ENCODE measurements at places on chromosomes 13 and 19.

DNA sequence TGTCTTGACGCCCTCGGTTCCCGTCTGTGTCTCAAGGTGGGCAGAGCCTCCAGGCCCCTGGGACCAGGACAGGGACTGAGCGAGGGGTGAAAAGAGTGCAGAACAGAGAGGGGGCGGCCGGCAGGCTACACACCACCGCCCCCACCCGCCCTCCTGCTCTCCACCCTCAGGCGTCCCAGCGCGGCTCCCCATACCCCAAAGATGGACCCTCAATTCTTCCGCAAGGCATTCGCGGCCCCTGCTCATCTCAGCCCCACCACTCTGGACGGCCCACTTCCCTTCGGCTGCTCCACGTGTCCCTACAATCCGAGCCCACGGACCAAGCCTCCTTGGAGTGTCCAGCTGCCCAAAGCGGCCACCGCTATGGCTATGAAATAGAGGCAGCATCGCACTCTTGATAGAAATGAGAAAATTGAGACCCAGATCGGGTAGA lies 1.8 kb downstream of the KLF16 start:
- no peak for DNase-seq

GRCh38 chr19:29596885-29597525 lies 9.1 kb upstream of the POP4 start:
- no peak for DNase-seq

DNA sequence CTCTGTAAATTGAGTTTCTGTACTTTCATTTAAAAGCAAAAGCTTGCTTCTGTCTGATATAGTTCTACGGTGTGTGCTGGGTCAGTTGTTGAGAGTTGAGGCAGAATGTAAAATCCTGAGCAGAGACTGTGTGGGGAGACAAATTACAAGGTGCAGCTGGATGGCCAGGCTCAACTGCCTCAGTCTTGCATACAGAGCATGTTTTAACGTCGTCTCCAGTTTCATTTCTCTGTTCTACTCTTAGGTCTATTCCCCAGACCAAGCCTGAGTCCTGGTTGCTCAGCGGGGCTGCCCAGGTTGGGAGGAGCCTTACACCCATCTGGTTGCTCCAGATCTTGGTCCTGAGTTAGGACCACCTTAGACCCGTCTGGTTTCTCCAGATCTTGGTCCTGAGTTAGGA lies 54.4 kb upstream of the MEDAG start:
- DNase-seq: no peak

DNA sequence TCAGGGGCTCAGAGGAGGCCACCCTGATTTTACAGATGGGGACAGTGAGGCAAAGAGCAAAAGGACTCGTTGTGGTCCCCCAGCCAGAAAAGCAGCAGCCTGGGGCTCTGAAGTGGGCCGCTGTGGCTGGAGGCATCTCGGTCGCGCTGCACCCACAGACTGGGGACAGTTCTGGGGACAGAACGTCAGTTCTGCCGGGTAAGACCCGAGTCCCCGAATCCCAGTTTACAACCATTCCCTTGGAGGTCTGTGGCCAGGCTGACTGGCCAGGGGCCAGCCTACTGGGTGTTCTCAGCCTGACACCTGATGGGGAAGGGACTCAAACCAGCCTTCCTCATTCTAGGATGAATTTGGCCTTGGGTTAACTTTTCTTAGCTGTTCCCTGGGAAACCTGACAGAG lies 14.1 kb downstream of the SUGP1 start:
- no peak for DNase-seq

DNA sequence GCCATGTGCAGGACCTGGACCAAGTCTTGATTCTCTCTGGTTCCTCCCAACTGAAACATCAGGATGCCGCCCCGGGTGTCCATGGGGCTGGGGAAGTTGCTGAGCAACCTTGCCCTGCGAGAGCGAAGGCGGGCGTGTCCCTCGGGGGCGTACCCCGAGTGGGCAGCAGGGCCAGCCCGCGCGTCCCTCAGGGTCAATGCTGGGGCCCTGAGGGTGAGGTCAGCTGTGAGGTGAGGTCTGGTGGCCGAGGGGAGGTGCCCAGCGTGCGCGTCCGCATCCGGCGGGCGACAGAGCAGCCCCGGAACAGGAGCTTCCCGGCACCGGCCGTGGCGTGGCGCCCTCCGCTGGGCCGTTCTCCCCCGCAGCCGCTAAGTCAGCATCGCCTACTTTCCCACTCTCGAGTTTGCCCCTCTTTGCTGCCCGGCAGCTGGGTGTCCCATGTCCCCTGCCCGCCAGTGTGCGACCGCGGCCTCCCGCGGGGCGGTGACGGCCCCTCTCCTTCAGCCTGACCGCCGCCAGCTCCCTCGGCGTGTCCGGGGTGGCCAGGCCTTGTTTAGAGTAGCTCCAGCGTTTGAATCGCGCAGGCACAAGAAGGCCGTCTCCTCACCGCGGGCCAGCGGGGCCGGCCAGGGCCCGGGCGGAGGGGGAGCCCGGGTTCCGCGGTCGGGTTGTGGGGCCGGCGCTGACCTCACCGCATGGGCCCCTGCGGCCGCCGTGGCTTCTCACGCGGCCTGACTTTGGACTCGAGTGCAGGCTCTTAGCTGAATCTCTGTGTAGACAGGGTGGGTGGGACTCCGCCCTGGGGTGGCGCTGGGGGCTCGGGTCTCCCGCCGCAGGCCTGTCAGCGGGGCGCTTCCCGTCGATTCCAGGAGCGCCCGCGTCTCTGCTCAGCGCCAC lies 33.0 kb downstream of the GJA3 start:
- no peak for DNase-seq

DNA sequence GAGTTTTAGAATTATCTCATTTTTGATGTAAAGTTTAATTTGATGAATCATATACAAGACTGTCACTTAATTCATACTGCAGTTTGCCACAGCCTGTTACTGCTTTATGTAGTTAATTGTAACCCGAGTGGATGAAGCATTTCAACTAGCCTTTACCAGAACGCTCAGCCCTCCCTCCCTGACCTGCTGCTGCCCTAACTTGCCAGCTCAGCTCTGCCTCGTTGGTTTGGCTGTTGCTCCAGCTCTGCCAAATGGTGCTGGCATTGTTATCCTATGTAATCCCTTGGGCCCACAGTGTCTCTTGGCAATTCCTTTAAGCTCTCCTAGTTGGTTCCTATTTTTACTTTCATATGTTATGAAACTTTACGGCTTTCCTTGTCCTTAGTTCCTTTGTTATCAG lies 113.3 kb downstream of the LMO7 start:
- no peak for DNase-seq

DNA sequence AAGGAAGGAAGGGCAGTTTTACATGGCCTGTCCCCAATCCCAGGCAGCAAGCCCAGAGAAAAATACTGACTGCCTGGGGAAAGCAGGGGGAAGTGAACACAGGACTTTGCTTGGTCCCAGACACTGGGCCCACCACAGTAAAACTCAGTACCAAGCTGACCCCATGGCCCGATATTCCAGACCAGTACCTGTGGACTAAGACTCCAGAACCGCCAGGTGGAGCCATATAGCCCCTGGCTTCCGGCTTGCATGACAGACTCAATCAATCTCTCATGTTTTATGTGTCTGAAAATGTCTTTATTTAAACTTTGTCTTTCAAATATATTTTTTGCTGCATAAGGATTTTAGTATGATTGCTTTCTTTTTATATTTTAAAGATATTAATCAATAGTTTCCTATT lies 767.9 kb upstream of the SLITRK6 start:
- DNase-seq: no peak

DNA sequence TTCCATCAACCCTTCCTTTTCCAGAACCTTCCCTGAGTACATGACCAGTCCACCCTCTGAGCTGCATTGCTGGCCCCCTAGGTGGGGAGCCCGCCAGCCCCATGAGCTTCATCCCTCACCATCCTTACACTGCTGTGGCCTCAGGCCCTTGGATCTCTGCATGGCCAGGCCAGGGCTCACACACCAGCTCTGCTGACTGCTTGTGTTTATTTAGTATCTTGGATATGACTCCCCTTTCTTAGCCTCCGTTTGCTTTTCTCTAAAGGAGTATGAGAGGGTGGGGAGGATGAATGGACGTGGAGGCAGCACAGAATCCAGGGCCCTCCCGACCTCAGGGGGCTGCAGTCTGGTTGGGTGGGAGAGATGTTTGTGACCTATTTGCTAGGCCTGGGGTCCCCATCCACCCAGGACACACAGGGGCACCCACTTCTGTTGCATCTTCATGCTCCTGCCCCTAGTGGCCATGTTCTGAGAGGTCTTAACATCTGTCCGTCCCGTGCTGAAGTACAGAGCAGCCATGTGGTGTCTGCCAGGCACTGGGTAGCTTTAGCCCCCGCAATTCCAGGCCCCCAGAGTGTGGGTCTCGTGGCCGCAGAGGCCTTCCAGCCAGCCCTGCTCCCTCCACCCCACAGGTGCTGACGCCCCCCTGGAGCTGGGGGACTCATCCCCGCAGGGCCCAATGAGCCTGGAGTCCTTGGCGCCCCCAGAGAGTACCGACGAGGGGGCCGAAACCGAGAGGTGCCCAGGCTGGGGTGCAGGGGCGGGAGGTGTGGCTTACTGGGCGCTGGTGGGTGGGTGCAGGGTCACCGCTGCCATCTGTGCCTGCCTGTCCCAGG lies 13.0 kb downstream of the ARHGEF1 start:
- no peak for DNase-seq

DNA sequence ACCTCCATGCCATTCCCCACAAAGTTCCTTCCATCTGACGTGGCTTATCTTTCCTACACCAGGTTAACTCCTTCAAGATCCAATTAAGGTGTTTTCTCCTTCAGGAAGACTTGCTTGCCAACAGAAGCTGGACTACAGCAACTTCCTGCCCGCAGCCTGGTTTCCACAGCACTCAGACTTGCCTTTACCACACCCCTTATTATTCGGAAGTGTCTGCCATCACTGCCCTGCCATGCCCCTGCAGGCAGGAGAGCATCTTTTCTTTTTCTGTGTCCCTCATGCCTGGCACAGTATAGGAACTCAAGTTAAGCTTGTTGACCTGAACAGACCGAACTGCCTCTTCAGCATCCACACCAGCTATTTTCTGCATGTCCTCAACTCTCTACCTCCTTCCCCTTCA lies 168.0 kb downstream of the FOXO1 start:
- DNase-seq: no peak

GRCh38 chr13:50071379-50071778 lies 56.1 kb downstream of the KCNRG start:
- no peak for DNase-seq

DNA sequence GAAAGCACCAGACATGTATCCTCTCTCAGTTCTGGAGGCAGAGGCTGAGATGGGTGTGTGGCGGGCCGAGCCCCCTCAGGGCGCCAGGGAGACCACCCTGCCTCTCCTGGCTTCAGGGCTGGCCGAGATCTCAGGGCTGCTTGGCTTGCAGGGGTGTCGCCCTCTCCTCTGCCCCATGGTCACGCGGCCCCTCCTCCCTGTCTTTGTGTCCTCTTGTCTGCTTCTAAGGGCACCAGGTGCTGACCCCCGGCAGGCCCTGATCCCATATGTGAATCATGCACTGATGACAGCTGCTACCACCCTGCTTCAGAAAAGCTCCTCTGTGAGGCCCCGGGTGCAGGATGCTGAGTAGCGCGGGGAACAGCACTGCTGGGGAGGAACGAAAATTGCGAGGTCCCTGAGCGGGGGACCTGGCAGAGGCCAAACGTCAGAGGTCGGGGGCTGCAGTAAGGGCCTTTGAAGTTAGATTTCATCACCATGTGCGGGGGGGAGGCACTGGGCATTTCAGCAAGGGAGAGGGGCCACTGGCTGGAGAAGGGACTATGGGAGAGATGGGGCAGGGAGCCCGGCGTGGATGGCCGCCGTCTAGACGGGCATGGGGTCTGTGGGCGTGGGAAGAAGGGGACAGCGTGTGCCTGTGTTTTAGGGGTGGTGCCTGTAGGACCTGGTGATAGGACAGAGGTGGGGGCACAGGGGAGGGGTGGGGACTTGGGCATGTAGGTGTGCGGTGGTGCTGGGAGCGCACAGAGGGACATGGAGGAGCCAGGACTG lies 125.2 kb downstream of the KDM4B start:
- no peak for DNase-seq

GRCh38 chr13:31866099-31866498 lies 126.8 kb downstream of the RXFP2 start:
- no peak for DNase-seq

GRCh38 chr13:72970301-72970880 lies 88.4 kb upstream of the KLF5 start:
- no peak for DNase-seq

DNA sequence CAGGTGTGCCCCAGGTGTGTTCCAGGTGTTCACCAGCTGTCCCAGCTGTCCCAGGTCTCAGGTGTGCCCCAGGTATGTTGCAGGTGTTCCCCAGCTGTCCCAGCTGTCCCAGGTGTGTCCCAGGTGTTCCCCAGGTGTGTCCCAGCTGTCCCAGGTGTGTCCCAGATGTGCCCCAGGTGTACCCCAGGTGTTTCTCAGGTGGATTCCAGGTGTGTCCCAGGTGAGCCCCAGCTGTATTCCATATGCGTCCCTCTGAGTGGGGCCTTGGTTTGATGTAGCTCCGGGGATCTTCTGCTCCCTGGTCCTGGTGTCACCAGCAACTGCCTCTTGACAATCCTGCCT lies 719 bp upstream of the GRK1 start:
- no peak for DNase-seq

- DNase-seq: no peak
Observed at GRCh38 chr19:41484822-41485221, 41.9 kb downstream of the ERICH4 start.

GRCh38 chr19:39871886-39872866 lies 26.0 kb upstream of the FBL start:
- DNase-seq: no peak

DNA sequence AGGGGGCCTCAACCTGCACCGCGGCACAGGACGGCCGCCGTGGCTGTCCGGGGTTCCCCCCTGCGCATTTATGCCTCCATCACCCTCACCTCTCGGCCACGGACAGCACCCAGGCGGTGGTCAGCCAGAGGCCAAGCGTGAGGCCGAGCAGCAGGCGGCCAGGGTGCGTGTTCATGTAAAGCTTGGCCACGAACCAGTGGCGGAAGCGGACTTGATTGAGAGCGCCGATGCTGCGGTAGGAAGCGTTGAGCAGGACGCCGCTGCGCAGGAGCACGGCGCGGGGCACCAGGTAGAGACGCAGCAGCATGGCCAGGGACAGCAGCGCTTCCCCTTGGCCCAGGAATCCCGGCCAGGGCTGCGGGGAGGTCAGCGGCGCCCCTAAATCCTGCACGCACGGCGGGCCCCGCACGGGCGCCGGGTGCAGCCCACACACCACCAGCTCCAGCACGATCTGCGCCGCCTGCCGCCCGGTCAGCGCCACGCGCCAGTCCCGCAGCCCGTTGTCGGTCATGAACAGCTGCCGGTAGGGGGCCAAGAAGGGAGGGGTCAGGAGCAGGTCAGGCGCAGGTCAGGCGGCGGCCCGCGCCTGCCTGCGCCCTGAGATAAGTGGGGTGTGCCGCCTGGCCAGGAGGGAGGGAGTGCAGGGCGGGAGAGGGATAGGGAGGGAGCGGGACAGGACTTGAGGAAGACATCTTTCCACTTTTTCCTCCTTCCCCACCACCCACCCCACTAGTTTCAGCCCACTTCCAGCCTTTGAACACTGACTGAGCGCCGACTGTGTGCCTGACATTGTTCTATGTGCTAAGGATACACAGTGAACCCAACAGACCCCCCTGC lies 6.5 kb downstream of the KCNN4 start:
- no peak for DNase-seq

Data from thymus (tissue), 14 donors.